Right ventricle myocardium superior (tissue), 1 donor: ENCODE measurements at places on chromosomes 5 and 9. TPM values are rescaled to one million over a fixed set of nuclear protein-coding genes. Genes with fewer than 3 reads are reported as not detected.

GRCh38 chr5:21810737-21811316, 1042.3 kb downstream of the CDH12 start:
- no peak for DNase-seq

- no peak for DNase-seq
Observed at GRCh38 chr5:32027093-32027716, 146.9 kb downstream of the GOLPH3 start.

- DNase-seq = no peak
Observed at GRCh38 chr5:122638581-122638980, 136.3 kb upstream of the SNX2 start.

DNA sequence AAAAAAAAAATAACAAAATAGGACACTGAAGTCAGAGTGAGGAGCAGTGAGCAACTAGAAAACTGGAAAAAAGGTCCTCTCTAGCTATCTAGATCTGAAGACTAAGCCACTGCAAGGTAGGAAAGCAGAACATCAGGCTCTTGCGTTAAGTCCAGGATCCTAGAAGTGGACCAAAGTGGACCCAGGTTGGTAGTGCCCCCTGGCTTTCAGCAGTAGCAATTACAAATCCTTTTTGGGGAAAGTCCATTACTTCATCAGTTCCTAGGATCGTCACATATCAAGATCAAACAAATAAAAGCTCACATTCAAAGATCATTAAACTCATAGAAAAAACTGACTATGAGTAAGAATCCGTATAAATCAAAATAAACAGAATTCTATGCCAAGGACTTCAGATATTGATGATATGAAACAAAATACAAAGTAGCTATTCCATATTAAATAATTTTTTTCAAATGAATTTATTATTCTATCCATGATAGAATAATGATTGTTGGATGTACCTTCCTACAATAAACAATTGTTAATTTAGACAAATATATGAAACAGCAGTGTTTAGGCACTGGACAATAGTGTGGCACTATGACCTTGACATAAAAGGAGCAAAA, 6.5 kb upstream of the RICTOR start:
- DNase-seq = no peak

GRCh38 chr9:84759300-84759750, 89.8 kb downstream of the NTRK2 start:
- no peak for DNase-seq

DNA sequence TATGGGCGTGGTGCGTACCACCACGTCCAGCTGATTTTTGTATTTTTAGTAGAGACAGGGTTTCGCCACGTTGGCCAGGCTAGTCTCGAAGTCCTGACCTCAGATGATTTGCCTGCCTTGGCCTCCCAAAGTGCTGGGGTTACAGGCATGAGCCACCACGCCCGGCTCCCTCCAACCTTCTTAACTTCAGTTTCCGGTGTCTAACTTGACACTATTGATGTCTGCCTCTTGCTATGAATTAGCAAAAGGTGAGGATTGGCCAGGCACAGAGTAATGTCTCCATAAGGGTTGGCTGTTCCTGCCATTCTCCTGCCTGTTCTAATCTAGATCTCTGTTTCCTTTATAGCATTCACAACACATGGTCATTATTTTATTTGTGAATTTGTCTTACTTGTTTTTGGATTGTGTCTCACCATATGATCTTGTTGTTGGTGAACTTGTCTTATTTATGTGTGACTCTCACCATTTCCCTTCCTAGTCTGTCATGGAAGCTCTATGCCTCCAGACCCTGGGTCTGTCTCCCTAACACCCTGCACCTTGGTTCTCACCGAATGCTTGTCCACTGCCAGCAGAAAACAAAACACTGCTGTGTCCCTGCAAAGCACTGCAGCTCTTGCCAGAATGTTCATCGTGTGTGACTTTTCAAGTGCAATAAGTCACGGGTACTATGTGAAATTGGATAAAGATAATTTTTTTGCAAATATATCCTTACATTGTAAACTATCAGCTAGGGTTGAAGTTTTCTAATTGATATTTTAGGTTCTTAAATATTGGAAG, 26.0 kb downstream of the BASP1 start:
- no peak for DNase-seq

Gene SLC12A7
- total RNA-seq = 172 TPM
